Smooth muscle cell of the brain vasculature (primary cell): ENCODE measurements at places on chromosomes 7 and 10.

DNA sequence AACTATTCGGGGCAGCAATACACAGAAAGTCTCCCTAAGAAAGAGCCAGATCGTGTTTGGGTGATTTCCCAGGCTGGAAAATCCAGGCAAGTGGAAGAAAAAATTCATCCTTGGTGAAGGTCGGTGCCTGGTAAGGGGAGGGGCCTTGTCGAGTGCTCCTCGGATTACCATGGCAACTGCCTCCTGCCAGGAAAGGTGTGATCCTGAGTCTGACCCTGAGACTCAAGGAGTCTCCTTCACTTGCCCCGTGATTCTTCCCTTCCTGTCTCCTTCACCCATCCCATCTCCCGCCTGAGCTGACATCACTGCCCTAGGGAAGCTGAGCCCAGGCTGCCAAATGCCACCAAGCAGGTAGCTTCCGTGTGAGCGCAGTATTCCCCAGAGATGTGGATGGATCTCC lies 112.2 kb downstream of the MYL10 start:
- no peak for DNase-seq

DNA sequence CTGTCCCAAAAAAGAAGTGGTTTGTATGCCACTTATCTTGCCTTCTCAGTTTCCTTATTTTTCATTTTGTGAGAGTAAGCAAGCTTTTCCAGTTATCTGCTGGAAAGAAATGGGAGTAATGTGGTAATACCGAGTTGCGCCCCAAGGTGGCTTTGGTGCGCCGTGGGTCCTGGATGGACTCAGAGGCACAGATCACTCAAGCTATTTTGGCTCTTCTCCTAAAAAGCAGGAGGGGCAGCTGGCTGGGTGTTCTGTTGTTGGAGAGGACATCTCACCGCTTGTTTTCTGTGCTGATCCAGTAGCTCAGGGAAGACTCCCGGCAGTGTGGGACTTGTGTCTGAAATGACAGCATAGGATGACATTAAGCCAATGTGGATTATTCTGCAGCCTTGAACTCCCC lies 16.4 kb downstream of the PRKRIP1 start:
- DNase-seq, result no peak

GRCh38 chr10:104732222-104732621 lies 91.1 kb downstream of the SORCS3 start:
- no peak for DNase-seq

- no peak for DNase-seq
Observed at GRCh38 chr7:55440040-55440690, 75.0 kb downstream of the LANCL2 start.

GRCh38 chr7:45962861-45963260 lies 41.8 kb upstream of the IGFBP3 start:
- no peak for DNase-seq

GRCh38 chr7:16524332-16524731 lies 2.3 kb upstream of the LRRC72 start:
- DNase-seq, result no peak

DNA sequence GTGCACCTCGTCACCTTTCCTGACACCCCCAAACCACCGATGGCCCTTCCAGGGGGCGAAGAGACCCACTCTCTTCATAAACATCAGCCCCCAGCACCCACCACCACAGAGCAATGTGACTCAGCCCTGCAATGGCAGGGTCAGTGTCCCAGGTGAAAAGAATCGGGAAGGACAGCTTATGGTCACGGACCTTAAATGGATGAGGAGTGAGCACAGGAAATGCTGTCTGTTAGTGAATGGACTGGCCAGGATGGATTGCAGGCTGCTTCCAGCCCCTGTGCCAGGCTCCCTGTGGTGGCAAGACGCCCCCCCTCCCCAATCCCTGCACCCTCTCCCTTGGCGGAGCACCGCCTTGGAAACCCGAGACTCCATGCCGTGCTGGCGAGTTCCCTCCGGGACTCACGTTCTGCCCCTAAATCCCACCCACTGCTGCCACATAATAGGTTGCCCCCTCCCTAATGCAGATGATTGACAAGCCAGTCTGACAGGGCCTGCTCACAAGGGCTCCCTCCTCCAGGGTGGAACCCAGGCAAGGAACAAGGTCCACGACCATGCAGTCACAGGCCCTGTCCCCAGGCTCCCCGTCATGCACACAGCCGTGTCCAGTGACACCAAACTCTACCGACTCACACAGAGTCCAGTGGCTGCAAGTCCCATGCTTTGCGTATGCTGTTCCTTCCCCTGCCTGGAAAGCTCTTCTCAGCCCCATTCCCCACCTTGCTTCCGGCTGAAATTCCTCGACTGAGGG lies 7.3 kb downstream of the ASB13 start:
- DNase-seq, result no peak

DNA sequence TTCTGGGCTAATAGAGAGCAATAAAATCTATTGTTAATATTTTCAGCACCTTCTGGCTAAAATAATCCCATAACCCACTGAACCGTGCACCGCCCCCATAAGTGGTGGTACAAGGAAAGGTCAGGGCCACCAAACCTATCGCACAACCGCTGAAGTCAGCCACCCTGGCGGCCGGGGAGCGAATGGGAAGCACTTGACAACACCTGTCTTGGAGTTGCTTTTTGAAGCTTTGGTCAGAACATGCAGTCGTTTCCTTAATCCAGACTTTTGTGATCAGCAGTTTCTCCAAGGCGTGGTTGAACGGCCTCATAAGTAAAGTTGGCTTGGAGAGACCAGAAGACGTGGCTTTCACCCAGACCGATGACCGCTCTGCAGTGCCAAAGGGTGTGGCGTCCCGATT lies 97.4 kb downstream of the DNAJB6 start:
- no peak for DNase-seq

DNA sequence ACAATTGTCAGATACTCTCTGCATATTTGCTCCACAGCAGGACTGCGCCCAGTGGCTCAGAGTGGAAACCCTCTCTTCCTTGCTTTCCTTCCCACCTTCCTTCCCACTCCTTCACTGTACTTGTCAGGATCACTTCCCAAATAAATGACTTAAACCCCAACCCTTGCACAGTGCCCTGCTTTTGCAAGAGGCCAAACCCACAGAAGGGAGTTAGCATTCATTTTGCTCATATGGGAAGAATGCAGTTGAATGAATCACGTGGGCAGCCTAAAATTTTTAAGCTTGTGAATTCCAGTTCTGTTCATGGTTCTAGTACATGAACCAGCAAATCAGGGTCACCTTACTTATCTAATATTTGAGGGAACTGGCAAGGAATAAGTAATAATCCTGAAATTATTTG lies 47.7 kb upstream of the SFMBT2 start:
- DNase-seq, result no peak

DNA sequence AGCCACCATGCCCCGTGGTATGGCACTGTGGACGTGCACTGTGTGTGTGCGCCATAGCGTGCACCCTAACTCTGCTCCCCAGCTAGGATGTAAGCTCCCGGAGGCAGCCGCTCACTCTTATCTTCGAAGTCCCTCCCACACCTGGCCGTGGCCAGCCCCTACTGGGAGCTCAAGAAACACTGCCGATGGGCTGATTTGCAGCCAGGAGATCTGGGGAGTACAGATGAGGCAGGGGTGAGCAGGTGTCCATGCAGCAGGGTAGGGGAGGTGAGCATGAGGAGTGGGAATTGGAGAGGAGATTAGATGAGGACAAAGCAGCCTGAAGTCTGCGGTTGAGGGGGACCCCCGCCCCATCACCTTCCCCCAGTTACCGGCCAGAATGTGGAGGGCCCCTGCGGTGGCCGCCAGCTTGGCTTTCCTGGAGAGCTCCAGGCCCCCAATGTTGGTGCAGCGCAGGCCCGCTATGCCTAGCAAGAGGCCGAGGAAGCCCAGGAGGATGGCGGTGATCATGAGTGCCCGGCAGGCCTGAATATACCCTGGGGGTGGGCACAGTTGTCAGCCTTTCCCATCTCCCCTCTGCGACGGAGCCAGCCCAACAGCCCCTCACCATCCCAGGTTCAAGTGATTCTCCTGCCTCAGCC lies 3.6 kb downstream of the CLDN15 start:
- no peak for DNase-seq

GRCh38 chr7:12210179-12211053 lies 678 bp upstream of the TMEM106B start:
- no peak for DNase-seq

- DNase-seq, result no peak
Observed at GRCh38 chr10:68543004-68543918, 15.9 kb upstream of the SLC25A16 start.

DNA sequence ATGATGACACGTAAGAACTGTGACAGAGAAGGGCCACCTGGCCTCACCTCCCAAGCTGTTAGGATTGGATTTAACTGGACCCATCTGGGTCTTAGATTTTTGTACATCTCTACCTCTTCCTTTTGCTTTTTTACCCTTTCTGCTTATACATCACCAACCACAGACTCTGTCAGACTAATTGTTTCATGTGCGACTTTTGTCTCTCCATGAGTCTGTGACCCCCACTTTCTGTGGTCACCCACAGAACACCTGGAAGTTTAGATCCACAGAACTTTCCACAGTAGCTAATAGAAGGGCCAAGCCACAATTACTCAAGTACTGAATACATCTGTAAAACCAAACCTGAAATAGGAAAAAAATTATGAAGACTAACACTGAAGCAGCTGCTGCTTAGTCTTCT lies 23.1 kb downstream of the SEC31B start:
- no peak for DNase-seq

- no peak for DNase-seq
Observed at GRCh38 chr10:88401671-88402347, 181.3 kb downstream of the RNLS start.

- DNase-seq, result no peak
Observed at GRCh38 chr10:113692271-113692670, 12.6 kb downstream of the CASP7 start.

DNA sequence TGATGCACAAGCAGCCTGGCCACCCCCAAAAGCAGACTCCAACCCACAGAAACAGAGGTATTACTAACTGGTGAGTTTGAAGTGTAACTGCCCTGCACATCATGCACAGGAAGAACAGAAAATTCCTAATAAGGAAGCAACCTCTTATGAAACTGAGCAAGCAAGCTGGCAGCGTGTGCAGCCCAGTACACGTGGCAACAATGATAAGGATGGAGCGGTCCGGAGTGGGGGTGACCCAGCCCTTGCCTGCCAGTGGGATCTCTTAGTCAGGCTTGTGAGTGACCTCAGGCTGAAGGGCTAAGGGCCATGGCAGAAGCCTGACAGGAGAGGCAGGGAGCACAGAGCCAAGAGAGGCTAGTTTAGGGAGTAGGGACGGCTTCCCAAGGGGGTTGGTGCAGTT lies 22.1 kb upstream of the AOAH start:
- DNase-seq, result no peak

GRCh38 chr10:129880191-129880870 lies 83.7 kb downstream of the EBF3 start:
- DNase-seq, result no peak

GRCh38 chr7:155194382-155195140 lies 103.1 kb upstream of the INSIG1 start:
- DNase-seq, result no peak
